CD4-positive, alpha-beta T cell treated with Interferon gamma for 1 hour (primary cell): ENCODE measurements at places on chromosomes 2 and 18.

DNA sequence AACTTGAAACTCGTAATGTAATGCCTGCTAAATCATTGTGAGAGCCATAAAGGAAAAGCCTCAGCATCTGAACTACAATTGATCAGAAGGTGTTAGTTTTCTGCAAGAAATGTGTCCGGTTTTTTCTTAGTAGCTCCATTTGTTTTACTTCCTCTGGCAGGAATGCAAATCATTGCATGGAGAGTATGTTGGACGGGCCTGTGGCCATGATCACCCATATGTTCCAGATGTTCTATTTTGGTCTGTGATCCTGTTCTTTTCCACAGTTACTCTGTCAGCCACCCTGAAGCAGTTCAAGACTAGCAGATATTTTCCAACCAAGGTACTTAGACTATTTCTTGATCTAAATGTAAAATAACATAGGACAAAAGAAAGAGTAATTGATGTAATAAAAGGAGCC, 126.6 kb downstream of the DPP4 start:
- no peak for DNase-seq

DNA sequence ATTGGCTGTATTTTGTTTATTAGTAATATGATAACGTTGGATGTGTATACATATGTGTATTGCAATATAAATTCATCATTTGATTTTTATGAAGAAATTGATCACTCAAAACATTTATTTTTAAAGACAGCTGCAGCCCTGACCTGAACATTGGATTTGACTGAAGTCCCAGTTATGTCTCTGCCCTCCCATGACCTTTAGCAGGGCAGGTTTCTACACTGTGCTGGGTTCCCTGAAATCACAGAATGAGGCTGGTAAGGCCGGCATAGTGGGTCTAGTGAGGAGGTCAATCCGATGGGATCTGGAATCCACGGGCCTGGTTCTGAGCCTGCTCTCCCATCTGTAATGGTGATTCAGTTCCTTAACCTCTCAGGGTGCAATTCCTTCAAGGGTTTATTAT, 22.0 kb downstream of the SPP2 start:
- DNase-seq: no peak

GRCh38 chr2:119792907-119793312, 33.2 kb downstream of the PTPN4 start:
- no peak for DNase-seq

GRCh38 chr2:68441179-68441993, 25.7 kb downstream of the FBXO48 start:
- peak; percentile 89 for DNase-seq

DNA sequence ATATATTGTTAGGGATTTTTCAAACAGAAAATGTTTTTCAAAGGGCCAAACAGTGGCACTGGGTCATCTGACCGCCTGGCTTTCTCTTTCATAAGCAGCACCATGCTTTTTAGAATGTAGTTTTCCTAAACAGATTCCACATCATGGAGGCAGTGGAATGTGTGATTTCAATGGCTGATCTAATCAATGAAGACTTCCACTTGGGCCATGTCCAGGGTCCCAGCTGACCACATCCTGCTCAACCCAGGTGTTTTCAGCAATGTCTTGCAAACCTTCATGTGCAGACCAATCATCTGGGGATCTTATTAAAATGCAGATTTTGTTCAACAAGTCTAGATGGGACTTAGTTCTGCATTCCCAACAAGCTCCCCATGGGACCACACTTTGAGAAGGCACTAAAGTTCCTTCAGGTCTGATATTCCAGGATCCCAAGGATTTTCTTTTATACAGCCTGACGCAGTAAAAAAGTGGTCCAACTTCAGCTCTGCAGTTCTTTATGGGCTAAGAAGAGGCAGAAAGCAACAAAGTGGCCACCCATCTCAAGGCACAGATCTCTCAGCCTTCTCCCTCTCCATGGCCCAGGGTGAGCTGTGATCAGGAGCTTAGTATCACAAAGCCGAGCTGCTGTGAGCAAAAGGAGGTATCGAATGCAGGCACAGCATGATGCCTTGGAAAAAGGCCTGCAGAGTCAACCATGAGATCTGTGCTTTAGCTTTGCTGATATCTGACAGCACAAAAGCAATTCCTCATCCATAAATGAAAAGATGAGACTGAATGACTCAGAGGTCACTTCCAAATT, 3.7 kb downstream of the ALKAL2 start:
- DNase-seq: no peak

DNA sequence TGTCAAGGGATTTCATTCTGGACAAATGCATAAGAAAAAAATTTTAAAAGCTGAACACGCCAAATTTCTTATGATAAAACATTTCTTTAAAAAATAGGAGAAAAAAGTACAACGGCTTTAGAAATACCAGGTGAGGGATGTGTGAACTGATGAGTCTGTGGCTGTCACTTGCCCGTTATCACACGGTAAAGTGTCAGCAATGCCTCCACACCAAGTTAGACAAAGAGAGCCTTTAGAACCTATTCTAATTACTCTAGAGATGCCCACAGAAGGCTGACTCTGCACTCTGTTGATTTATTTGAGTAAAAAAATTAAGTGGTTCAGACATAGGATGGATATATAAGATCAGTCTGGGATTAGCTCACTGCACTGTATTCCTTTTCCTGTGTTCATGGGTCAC, 523.8 kb downstream of the RNF144A start:
- DNase-seq: no peak

DNA sequence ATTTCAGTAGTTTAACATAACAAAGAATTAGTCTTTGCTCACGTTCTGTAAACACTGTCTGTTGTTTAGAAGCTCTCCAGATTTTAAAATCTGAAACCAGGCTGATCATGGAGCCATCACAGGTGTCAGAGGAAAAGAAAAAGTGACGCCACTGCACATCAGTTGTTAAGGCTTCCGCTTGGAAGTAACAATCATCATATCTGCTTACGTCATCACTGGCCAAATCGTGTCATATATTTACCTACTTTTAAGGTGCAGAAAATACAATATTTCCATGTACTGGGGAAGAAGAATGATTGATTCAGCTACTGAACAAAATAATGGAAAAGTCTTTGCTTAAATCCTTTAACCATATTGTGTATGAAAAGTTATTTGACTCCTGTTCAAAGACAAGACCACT, 382.6 kb upstream of the MC4R start:
- DNase-seq: no peak

GRCh38 chr2:139045524-139045923, 265.3 kb upstream of the NXPH2 start:
- DNase-seq: no peak

- no peak for DNase-seq
These were observed 177.0 kb downstream of the LDLRAD4 start for GRCh38 chr18:13395577-13395976.

DNA sequence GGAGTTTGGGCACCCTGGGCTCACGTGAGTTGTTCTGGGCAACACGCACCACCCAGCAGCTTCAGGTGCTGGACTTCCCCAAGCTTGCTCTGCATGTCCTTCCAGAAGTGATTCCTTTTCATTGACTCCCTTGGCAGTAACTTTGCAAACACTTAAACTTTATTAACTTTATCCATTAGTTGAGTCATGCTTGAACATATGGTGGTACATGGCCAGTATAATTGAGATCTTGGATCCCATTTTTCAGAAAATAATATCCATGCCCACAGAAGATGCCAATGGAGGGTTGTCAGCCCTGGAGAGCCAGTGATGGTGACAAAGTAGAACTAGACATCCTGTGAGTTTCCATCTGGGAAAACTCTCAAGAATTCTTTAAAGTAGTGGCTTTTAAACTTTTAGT, 144.2 kb downstream of the COPS8 start:
- DNase-seq: no peak

- DNase-seq: no peak
These were observed 9.0 kb upstream of the ATRAID start for GRCh38 chr2:27202854-27203253.

DNA sequence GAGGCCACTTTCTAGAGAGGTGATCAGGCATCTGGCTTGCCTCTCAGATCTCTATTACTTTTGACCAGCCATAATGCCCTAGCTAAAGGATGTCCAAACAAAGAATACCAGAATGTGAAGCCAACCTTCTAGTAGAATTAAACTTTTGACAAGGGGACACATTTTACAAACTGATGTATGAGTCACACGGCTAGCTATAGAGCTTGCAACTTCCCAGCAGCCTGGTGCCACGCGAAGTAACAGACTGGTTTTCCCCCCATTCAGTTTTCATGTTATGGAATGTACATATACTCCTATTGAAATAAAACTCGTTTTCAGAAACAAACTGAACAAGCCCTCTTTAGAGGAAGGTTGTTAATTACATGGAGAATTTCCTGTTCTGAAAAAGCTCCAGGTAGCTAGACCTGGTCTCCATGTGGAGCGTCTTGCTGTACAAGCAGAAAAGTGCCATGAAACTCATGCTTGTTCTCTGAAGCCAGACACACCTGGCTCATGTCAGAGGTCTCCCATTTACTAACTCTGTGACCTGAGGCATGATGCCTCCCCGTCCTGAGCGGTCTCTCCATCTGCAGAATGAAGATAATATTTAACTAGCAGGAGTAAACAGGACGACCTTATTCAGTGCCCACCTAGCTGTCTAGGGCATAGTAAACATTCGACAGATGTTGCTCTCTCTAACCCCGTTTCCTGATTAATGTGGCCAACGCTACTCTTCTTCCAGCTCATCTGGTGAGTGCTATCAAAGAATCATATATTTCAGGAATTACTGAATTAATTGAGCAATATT, 81.5 kb upstream of the MAP3K20 start:
- DNase-seq: no peak

GRCh38 chr18:3983351-3983969, 471.6 kb downstream of the DLGAP1 start:
- DNase-seq: no peak
